ENCODE measurements at places on chromosomes 2 and 18.

- H3K4me3 ChIP-seq, result no peak overlapping the region
- no peak overlapping the region for H3K27ac ChIP-seq
- DNase-seq, result no peak
- peaks cover 9% of the 10 kb centered on the region for H3K4me1 ChIP-seq
- no peaks in the 10 kb centered on the region for H3K27me3 ChIP-seq
These were observed 53.2 kb downstream of the ZAP70 start for GRCh38 chr2:97766567-97766966.

DNA sequence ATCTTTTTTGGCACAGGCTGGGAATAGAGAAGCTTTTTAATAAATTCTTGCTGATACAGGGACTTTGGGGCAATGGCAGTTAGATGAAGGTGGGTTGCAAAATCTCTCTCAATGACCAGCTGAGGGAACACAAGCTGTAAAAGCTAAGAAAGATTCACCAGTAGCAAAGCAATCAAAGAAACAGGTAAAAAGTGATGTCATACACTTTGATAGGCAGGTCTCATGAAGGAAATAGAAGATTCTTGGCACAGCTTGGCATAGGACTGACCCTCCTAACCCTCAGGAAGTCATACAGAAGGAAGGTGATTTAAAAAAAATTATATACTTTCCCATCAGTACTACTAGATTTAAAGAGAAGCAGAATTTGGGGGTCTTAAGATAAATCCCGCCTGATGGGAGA lies 263.6 kb downstream of the LPIN1 start:
- H3K27ac ChIP-seq, result no peak overlapping the region
- no peaks in the 10 kb centered on the region for H3K4me1 ChIP-seq
- no peak overlapping the region for H3K4me3 ChIP-seq
- H3K27me3 ChIP-seq, result no peaks in the 10 kb centered on the region

- no peaks in the 10 kb centered on the region for H3K36me3 ChIP-seq
- H3K4me1 ChIP-seq, result peaks cover 16% of the 10 kb centered on the region
- no peak overlapping the region for H3K4me3 ChIP-seq
- H3K27me3 ChIP-seq, result no peaks in the 10 kb centered on the region
These were observed 126.7 kb downstream of the STK39 start for GRCh38 chr2:168120730-168121129.

- no peaks in the 10 kb centered on the region for H3K4me1 ChIP-seq
- H3K4me3 ChIP-seq, result no peak overlapping the region
- peaks cover 9% of the 10 kb centered on the region for H3K36me3 ChIP-seq
These were observed 27.5 kb downstream of the ZNF638 start for GRCh38 chr2:71358931-71359671.

DNA sequence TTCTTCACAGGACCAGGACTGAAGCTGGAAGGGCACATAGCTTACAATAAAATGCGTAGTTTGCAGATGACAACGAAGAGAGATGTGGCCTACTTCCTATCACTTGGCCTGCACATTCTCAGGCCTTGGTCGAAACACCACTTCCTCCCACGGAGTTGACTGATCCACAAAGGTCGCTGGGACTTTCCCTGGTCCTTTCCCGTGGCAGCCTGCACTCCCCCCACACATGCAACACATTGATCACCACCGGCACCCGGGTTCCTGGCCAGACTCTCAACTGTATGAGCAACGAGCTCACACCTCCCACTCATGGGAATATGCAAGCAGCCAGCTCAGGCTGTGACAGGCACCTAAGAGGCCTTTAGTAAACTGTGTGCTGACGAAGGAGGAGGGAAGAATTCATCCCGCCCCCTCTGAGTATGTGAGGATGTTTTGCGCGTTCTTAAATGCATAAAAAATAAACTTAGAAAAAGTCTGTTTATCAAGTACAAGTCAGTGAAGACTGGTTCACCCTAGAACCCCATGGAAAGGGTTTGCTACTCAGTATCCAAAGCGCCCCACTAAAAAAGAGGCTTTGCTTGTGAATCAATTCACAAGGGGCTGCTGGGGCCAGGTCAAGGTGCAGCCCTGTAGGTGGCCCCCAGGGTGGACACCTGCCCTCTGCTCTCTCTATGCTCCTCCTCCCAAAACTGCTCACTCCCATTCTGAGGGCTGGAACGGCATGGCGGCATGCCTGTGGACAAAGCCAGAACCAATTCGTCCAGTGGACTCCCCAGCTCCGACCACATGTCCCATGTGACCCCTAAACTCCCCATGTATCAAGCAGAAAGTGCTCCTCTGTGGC lies 154.3 kb downstream of the EIPR1 start:
- no peak for DNase-seq
- no peak overlapping the region for H3K27ac ChIP-seq
- no peak overlapping the region for H3K4me3 ChIP-seq
- H3K27me3 ChIP-seq, result no peaks in the 10 kb centered on the region

GRCh38 chr2:47173986-47174732 lies 19.1 kb upstream of the STPG4 start:
- H3K4me1 ChIP-seq, result peaks cover 57% of the 10 kb centered on the region
- no peak for DNase-seq
- H3K27ac ChIP-seq, result no peak overlapping the region
- H3K27me3 ChIP-seq, result no peaks in the 10 kb centered on the region
- peak overlapping the region; percentile 94 for H3K4me3 ChIP-seq
- peaks cover 3% of the 10 kb centered on the region for H3K36me3 ChIP-seq

GRCh38 chr2:162060532-162060931 lies 13.5 kb downstream of the DPP4 start:
- no peak for DNase-seq
- no peak overlapping the region for H3K27ac ChIP-seq
- no peaks in the 10 kb centered on the region for H3K27me3 ChIP-seq
- no peaks in the 10 kb centered on the region for H3K36me3 ChIP-seq

- no peaks in the 10 kb centered on the region for H3K27me3 ChIP-seq
- H3K4me3 ChIP-seq, result no peak overlapping the region
- no peak for DNase-seq
These were observed 99.3 kb downstream of the MCFD2 start for GRCh38 chr2:46816151-46816845.

- no peaks in the 10 kb centered on the region for H3K27me3 ChIP-seq
- H3K27ac ChIP-seq, result no peak overlapping the region
- no peak overlapping the region for H3K4me3 ChIP-seq
- H3K4me1 ChIP-seq, result no peaks in the 10 kb centered on the region
- H3K36me3 ChIP-seq, result no peaks in the 10 kb centered on the region
These were observed 9.8 kb upstream of the YWHAQ start for GRCh38 chr2:9640403-9641104.

- H3K27me3 ChIP-seq, result no peaks in the 10 kb centered on the region
- H3K4me3 ChIP-seq, result no peak overlapping the region
- H3K4me1 ChIP-seq, result no peaks in the 10 kb centered on the region
- no peak for DNase-seq
- no peaks in the 10 kb centered on the region for H3K36me3 ChIP-seq
These were observed 91.6 kb downstream of the NFATC1 start for GRCh38 chr18:79487183-79487800.

GRCh38 chr18:37261246-37261840 lies 304.3 kb downstream of the CELF4 start:
- no peaks in the 10 kb centered on the region for H3K36me3 ChIP-seq
- H3K27me3 ChIP-seq, result peaks cover 1% of the 10 kb centered on the region
- no peak overlapping the region for H3K27ac ChIP-seq
- H3K4me3 ChIP-seq, result no peak overlapping the region

Data from GM23338 (cell line).